Activated T-helper 1 cell treated with Interleukin-2 at 50 U/mL for 16 hours (primary cell): ENCODE measurements at places on chromosomes 1 and 21.

GRCh38 chr1:67978890-67979516, 71.4 kb downstream of the DIRAS3 start:
- no peak for DNase-seq

DNA sequence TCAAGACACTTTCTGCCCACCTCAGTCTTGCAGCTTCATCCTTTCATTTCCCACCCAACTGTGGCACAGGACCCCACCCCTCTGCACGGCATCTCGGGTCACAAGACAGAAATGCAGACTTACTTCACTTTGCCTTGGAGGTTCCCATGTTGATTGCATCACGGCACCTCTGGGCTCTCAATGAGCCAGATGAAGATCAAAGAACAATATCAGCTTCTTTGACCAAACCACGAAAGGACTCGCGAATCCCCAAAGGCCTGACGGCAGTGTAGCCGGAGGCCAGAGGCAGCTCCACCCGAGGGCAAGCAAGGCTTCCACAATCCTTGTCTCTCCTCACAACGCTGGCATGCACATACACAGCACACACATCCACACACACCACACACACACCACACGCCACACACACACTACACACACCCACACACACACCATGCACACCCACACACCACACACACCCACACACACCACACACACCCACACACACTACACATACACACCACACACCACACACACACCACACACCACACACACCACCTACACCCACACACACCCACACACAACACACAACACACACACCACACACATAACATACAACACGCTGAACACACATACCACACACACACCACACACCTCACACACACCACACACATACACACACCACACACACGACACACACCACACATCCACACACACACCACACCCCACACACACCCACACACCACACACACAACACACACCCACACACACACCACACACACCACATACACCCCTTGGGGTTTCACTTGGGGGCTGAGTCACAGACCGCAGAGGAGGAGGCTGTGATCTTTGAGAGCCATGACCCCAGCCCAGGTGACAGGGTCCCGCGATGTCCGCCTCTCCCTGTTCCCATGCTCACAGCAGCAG, 35.8 kb downstream of the UBASH3A start:
- DNase-seq: no peak

- no peak for DNase-seq
These were observed 34.3 kb upstream of the HMCN1 start for GRCh38 chr1:185699874-185700273.

DNA sequence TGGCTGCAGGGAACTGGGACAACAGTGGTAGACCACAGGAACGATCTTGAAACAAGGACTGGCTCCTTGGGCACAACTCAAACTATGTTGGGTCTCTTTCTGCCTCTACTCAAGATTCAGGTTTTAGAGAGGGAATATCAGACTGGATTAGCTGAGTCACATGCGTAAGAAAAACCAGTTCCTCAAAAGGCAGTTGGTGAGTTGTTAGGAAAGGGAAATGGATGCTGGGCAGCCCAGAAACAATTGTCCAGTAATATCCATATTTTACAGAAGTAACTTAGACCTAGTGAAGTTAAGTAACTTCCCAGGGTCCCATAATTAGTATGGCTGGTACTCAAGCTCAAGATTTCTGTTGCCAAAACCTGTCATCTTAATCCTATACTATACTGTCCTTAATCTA, 27.0 kb upstream of the TMEM39B start:
- no peak for DNase-seq

- DNase-seq: no peak
These were observed 13.7 kb downstream of the ENO1 start for GRCh38 chr1:8864713-8865344.

DNA sequence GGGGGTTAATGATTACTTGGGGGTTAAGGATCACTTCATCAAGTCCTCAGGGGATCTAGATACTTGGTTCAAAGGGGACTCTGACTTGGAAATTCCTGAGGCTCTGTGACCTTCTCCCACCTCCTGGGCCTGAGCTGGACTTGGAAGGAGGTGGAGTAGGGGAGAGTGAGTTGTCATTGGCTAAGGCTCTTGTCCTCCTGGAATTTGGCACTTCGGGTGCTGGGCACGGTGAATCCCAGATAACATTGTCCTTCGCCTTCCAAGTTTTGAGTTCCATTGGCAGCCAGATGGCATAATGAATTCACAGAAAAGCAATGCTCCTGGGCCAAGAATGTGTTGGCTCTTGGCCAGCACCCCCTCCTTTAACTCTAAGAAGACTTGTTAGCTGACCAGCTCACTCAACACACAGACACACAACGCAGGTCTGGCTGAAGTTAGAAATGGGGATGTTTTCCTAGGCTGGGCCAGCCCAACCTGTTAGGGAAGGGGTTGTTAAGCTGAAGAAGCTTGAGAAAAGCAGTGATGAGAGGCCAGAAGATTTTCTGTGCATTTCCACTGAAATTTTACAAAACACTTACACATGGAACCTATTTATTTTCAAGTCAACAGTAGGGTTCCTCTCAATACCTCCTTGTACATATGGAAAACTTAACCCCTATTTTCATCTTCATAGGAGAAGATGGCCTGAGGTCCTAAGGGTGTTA, 29.7 kb downstream of the SLC26A9 start:
- no peak for DNase-seq

DNA sequence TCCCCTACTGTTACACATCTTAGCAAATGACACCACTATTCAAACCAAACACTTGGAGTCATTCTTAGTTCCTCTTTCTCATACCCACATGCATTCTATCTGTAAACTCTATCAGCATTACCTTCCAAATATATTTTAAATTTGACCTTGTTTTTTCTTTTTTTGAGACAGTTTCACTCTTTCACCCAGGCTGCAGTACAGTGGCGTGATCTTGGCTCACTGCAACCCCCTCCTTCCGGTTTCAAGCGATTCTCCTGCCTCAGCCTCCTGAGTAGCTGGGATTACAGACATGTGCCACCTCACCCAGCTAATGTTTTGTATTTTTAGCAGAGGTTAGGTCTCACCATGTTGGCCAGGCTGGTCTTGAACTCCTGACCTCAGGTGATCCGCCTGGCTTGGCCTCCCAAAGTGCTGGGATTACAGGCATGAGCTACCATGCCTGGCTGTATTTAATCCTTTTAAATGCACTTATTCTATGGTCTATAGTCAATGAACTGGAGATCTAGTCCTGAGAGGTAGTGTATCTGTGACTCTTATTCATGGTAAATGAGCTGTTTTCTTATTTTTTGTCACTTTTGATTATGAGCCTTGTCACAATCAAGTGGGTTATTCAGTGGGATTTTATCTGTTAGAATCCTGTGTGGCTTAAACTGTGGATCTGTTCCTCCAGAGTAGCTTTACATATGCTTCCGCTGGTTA, 73.1 kb downstream of the GATAD2B start:
- no peak for DNase-seq

- DNase-seq: no peak
These were observed 222.3 kb downstream of the NTNG1 start for GRCh38 chr1:107363154-107363553.

DNA sequence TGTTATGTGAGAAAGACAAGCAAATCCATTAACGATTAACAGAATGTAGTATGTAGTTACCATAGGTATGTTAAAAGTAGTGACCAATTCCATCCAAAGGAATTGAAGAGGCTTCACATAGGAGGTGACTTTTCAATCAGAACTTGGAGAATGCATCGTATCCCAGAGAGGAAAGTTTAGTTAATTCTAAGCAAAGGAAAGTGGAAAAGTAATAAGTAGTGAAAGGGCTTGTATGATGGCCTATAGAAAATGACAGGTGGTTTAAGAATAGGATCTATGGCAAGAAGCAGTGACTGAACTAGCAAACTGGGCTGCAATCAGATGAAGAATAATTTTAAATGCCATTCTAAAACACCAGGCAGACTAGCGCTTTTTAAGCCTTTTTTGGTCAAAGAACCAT, 16.6 kb downstream of the SCMH1 start:
- DNase-seq: no peak

GRCh38 chr1:82405333-82405732, 604.6 kb downstream of the ADGRL2 start:
- no peak for DNase-seq
